ENCODE measurements at places on chromosomes 6 and 20. TPM values are rescaled to one million over a fixed set of nuclear protein-coding genes. Genes with fewer than 3 reads are reported as not detected.

DNA sequence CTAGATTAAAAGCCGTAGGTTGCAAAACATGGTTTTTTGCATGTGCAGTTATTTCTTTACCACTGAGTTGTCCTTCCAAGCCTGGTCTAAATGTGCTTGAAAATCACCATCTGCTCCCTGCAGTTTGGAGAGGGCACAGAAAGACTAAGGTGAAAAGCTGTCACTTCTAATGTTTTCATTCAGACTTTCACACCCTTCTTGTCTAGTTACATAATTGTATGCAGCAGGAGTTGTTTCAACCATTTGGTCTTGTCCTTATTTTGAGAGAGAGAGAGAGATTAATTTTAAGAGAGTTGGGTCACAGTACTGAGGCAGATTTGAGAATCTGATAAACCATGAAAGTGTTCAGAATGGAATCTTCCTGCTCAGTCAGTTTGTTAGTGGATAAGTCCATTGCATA lies 82.5 kb downstream of the ARID1B start:
- no peak overlapping the region for H3K27ac ChIP-seq
- H3K36me3 ChIP-seq, result no peaks in the 10 kb centered on the region

GRCh38 chr6:139271056-139271455 lies 20.7 kb downstream of the TXLNB start:
- peak overlapping the region; percentile 18 for H3K27ac ChIP-seq
- no peaks in the 10 kb centered on the region for H3K36me3 ChIP-seq
- H3K4me3 ChIP-seq, result no peak overlapping the region
- no peaks in the 10 kb centered on the region for H3K27me3 ChIP-seq
- DNase-seq, result no peak

DNA sequence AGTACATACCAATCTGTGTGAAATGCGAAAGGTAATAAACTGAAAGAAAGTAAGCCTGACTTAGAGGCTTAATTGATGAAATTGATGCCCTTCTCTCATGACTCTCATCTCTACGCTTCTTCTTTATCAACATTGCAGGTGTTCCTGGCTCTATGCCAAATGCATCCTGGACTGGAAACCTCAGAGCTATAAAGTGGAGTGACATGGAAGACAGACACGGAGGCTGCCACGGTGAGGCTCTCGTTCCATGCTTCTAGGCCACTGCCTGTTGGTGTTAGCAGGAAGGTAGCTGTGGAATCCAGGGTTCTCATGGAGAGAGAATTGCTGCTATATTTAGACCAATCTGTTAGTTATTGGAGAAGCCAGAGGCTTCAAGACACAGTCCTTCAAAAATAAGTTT lies 73.2 kb downstream of the C6orf52 start:
- no peaks in the 10 kb centered on the region for H3K27me3 ChIP-seq
- H3K4me3 ChIP-seq, result no peak overlapping the region
- DNase-seq, result no peak
- peaks cover 33% of the 10 kb centered on the region for H3K4me1 ChIP-seq
- H3K36me3 ChIP-seq, result peaks cover 5% of the 10 kb centered on the region
- H3K27ac ChIP-seq, result no peak overlapping the region

GRCh38 chr6:113464960-113465359 lies 392.2 kb upstream of the MARCKS start:
- no peak for DNase-seq
- no peaks in the 10 kb centered on the region for H3K27me3 ChIP-seq
- H3K36me3 ChIP-seq, result no peaks in the 10 kb centered on the region
- peaks cover 9% of the 10 kb centered on the region for H3K4me1 ChIP-seq
- H3K4me3 ChIP-seq, result no peak overlapping the region

GRCh38 chr20:2557873-2558580 lies 21.7 kb downstream of the TMC2 start:
- H3K4me1 ChIP-seq, result no peaks in the 10 kb centered on the region
- no peak overlapping the region for H3K27ac ChIP-seq
- H3K27me3 ChIP-seq, result peaks cover 11% of the 10 kb centered on the region
- H3K36me3 ChIP-seq, result no peaks in the 10 kb centered on the region
- no peak for DNase-seq

The KIF6 gene
- 0.55 TPM for total RNA-seq

All from sigmoid colon (tissue), 7 donors.